ENCODE measurements at places on chromosomes 11 and 22.

- DNase-seq = no peak
These were observed 1089.1 kb upstream of the RAG2 start for GRCh38 chr11:37687130-37687529.

DNA sequence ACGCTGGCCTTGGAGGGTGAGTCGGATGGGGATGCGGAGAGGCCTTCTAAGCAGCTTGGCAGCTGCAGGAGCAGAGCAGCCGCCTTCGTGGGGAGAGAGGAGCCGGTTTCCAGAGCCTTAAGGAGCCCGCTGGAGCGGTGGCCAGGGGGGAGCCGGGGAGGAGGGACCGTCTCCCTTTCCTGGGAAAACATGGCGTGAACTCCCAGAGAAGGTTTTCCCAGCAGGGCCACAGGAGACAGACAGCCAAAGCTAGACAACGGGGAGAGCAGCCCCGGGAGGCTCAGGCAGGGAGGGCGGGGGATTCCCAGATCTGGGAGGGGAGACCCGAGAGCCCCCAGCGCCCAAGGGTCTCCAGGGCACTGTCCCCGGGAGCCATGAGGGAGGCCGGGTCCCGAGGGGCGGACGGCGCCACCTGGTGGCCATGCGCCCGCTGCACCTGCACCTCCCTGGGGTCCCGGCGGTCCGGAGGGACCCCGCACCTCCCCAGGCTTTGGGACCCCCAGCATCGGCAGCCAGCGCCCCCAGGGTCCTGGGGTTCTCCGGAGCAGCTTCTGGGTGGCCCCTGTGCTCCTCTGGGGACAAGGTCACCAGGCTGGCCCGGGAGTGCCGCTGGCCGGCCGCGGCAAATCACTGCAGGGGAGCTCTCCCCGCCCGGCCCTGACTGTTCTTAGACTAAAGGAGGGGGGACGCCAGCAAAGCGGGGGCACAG, 2.4 kb upstream of the SYT8 start:
- DNase-seq = peak; percentile 97

DNA sequence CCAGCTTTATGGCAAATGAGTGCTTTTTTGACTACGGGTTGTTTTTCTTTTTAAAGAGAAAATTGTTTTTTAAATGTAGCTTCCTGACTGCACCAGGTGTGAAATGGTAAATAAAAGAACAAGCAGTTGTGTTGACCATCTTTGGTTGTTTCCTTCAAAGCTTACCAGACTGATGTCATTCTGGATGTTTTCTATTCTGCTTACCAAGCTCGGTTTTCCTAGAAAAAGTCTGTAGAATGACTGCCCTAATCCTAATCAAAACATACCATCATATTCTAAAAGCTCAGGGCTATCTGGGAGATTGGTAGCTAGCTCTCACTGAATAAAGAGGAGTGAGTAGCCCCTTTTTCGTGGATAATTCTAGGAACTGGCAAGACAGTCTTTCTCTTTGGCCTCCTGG, 77.7 kb downstream of the GAB2 start:
- no peak for DNase-seq

- no peak for DNase-seq
These were observed 84.1 kb upstream of the BARX2 start for GRCh38 chr11:129291546-129291945.

GRCh38 chr11:104046331-104046730, 9.9 kb downstream of the DDI1 start:
- DNase-seq = no peak

- DNase-seq = no peak
These were observed 6.3 kb downstream of the SLC39A13 start for GRCh38 chr11:47414685-47415070.

DNA sequence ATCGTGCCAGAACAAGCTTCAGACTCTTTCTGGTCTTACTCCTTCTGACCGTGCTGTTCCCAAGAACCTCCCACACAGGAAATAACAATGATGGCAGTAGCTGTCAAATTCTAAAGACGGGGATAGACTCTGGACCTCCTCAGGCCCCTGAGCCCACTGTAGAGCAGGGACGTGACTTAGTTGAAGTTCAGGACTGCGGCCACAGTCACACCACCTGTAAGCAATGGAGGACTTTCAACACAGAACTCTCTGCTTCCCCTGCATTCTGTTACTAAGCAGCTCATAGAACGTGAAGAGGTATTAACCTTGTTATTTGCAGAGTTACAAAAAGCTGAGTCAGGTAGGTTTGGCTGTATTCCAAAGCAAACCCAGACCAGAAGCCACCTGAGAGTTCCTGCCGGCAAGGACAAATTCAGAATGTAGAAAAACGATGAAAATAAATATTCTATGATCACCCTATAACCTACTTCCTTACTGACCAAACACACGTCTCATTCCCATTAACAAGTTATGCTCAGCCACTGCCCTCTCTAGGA, 12.7 kb downstream of the TMEM45B start:
- no peak for DNase-seq

- no peak for DNase-seq
These were observed 216.4 kb upstream of the PDGFD start for GRCh38 chr11:104380358-104380757.

DNA sequence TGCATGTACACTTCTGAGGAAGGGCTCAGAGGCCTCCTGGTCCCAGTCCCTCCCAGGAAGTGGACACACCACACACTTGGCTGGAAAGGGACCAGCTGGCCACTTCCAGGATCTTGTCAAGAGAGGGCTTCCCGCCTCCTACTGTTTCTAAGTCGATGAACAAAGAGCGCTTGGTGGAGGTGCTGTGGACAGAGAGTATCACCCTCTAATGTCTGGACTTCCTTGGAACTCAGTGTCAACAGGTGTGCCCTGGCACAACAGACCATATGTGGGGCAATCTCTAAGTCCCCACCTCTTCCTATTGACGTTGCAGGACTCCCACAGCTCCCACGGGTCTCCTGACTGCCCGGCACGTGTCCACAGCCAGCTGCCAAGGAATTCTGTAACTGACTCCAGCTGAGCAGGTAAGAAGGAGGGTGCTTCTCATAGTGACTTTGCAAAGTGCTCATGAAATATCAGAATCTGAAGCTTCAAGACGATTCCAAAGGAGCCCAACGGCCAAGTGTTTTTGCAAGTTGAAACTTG, 16.1 kb downstream of the POU2AF1 start:
- no peak for DNase-seq

GRCh38 chr22:16827506-16827905, 2.3 kb upstream of the XKR3 start:
- DNase-seq = no peak
